Stimulated activated CD4-positive, alpha-beta T cell treated with anti-CD3 and anti-CD28 coated beads, Interleukin-1b, Interleukin-23, amount 100 ng/mL, for 4 hours (primary cell): ENCODE measurements at places on chromosomes 2 and 18.

DNA sequence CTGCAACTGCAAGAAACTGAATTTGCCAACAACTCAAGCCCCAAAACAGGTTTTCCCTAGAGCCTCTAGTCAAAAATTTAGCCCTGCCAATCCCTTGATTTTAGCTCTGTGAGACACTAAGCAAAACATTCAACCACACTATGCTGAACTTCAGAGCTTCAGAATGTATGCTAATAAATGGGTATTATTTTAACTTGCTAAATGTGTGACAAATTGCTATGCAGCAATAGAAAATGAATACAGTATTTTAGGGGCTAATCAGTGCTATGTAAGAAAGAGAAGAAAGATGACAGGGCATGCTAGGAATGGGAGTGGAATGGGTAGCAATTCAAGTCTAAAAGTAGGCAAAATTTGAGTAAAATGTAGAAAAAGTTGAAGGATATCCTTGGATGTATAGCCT is 223.9 kb upstream of the NOL4 start:
- DNase-seq, result no peak

GRCh38 chr18:22337833-22338232 is 79.9 kb downstream of the CTAGE1 start:
- no peak for DNase-seq

DNA sequence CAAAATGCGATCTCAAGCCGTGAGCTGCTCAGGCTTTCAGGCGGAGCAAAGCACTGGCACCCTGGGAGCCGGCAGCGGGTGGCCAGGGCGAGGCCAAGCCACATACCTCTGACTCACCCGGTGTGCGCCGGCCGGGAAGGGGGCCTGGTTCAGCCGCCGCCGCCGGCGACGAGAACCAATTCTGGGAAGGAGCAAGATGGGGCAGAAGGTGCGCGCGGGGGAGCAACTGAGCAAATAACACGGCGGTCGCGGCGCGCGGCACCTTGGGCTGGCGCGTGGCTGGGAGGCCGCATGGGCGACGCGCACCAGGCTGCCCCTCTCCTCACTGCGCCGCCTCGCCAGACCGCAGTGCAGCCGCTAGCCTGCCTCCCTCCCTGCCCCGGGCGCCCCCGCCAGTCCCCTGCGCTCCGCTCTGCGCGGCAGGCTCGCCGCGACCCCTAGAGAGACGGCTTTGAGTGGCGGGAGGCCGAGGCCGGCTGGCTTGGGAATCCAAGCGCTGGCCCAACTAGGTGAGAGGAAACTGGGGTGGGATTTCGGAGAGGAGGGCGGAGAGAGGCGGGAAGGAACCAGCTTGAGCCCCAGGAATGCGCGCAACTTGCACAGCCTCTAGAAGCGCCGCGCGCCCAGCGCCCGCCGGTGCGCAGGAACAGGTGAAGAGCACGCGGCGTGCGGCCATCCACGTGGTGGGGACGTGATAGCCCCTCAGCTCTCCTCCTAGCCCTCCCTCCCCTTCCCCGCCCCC is 3.2 kb downstream of the NRP2 start:
- no peak for DNase-seq

DNA sequence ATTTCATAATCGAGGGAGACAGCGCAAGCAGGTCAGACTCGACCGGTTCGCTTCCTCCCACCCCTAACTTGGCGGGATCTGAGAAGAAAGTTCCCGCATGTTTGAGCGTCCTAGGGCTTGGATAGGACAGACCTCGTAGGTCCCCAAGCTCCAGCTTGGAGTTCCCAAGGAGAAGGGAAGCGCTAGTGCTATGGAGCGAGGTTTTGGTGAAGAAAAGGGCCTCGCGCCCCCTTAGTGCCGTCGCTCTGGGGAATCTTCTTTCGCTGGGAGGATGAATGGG is 11.6 kb upstream of the SKOR2 start:
- DNase-seq, result no peak

GRCh38 chr2:20966061-20966595 is 77.7 kb downstream of the APOB start:
- no peak for DNase-seq

GRCh38 chr2:31980674-31981356 is 30.0 kb downstream of the MEMO1 start:
- DNase-seq, result no peak

DNA sequence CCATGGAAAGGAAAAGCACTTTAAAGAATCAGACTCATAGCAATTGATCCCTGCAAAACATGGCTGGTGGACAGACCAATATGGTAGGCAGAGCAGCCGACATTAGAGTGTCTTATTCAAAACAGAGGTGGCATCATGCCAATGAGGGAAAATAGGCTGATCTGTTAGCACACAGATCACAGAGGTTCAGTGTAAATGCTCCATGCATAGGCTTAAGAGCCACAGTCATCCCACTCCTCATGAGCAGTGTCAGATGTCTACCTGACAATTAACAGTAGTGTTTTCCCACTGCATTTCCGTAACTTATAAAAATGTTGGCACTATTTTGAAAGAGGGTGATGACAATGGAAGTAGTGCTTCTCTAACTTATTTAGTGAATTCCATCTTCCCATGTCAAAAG is 86.7 kb downstream of the SPATS2L start:
- DNase-seq, result no peak

GRCh38 chr18:61350578-61350977 is 17.3 kb downstream of the CDH20 start:
- DNase-seq, result no peak

GRCh38 chr2:105215586-105216192 is 25.9 kb upstream of the GPR45 start:
- DNase-seq, result no peak

- DNase-seq, result no peak
These were observed 68.1 kb upstream of the SPRED2 start for GRCh38 chr2:65500310-65501040.

DNA sequence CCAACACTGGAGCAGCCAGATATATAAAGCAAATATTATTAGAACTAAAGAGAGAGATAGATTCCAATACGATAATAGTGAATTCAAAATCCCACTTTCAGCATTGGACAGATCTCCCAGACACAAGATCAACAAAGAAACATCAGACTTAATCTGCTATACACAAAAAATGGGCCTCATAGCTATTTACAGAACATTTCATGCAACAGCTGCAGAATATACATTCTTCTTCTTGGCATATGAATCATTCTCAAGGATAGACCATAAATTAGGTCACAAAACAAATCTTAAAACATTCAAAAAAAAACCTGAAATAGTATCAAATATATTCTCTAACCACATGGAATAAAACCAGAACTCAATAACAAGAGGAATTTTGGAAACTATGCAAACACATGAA is 23.8 kb upstream of the BAZ2B start:
- DNase-seq, result no peak
